ENCODE measurements at places on chromosomes 16 and 17.

- peaks cover 1% of the 10 kb centered on the region for H3K27me3 ChIP-seq
- H3K4me3 ChIP-seq, result no peak overlapping the region
- no peak overlapping the region for H3K27ac ChIP-seq
- H3K4me1 ChIP-seq, result peaks cover 9% of the 10 kb centered on the region
- no peak for DNase-seq
These were observed 198.4 kb upstream of the SOX9 start for GRCh38 chr17:71922439-71922838.

GRCh38 chr17:7004398-7005253, 7.8 kb upstream of the RNASEK start:
- no peaks in the 10 kb centered on the region for H3K4me1 ChIP-seq
- H3K36me3 ChIP-seq, result peaks cover 26% of the 10 kb centered on the region
- no peak overlapping the region for H3K4me3 ChIP-seq
- peak; percentile 59 for DNase-seq

DNA sequence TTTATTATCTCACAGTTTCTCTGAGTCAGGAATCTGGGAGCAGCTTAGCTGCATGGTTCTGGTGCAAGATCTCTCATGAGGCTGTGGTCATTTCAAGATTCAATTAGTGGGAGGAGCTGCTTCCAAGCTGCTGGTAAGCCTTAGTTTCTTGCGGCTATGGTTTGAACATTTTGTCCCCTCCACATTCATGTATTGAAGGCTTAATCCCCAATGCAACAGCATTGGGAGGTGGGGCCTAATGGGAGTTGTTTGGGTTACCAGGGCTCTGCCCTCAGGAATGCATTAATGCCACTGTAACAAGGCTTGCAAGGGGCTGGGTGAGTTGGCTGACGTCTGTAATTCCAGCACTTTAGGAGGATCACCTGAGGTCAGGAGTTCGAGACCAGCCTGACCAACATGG, 272.9 kb downstream of the UTP18 start:
- H3K36me3 ChIP-seq, result no peaks in the 10 kb centered on the region
- H3K27me3 ChIP-seq, result no peaks in the 10 kb centered on the region
- H3K27ac ChIP-seq, result no peak overlapping the region
- DNase-seq, result no peak
- H3K4me1 ChIP-seq, result peaks cover 3% of the 10 kb centered on the region

DNA sequence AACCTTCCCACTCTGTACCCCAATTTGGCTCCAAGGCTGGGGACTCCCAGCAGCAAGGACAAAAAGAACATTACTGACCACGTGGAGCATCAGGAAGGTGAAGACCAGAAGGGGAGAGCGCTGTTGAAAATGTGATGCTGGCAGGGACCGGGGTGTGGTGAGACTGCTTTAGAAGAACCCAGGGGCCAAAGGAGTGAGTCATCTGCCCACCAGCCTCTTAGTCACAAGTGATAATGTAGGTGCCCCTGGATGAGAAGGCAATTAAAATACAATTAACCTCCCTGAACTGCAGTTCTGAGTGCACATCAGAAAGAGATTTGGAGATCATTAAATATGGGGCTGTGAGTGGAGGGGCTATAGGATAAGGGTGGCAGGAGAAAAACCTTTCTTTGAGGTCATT, 366.6 kb upstream of the CCL2 start:
- no peak for DNase-seq
- no peaks in the 10 kb centered on the region for H3K27me3 ChIP-seq
- no peak overlapping the region for H3K4me3 ChIP-seq
- no peaks in the 10 kb centered on the region for H3K36me3 ChIP-seq
- H3K4me1 ChIP-seq, result peaks cover 2% of the 10 kb centered on the region
- no peak overlapping the region for H3K27ac ChIP-seq

DNA sequence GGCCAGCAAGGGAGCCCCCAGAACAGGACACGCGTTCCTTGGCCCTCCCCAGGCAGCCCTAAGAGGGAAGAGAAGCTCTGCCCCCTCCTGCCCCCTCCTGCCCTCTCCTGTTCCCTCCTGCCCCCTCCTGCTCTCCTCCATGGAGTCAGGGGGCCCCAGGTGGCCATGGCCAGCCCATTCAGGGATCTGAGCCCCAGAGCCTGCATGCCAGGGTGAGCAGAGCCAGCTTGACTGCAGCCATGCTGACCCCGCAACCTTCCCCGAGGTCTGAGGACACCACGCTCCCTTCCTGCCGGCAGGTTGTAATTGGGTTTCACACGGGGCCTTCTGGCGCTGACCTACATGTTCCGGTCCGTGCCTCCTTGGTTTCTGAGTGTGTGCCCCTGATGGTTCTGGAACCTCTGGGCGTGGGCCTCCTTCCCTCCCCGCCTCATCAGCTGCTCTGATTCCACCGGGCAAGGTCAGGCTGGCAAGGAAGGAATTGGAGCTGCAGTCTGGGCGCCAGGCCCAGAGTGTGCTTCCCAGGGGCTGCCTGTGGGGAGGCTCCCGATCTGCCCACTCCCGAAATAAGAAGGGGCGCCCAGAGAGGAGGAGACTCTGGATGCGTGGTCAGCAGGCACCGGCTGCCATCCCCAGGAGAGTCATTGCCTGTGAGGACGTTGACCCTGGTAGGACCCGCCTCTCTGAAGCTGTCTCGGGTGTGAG, 23.7 kb upstream of the NPTX1 start:
- no peak overlapping the region for H3K4me3 ChIP-seq
- DNase-seq, result no peak
- H3K27ac ChIP-seq, result no peak overlapping the region
- H3K4me1 ChIP-seq, result no peaks in the 10 kb centered on the region
- H3K36me3 ChIP-seq, result peaks cover 4% of the 10 kb centered on the region
- H3K27me3 ChIP-seq, result peaks cover 10% of the 10 kb centered on the region

- no peaks in the 10 kb centered on the region for H3K4me1 ChIP-seq
- H3K27me3 ChIP-seq, result peaks cover 1% of the 10 kb centered on the region
- no peak overlapping the region for H3K4me3 ChIP-seq
- H3K36me3 ChIP-seq, result peaks cover 8% of the 10 kb centered on the region
- no peak for DNase-seq
These were observed 8.4 kb upstream of the GAA start for GRCh38 chr17:80092959-80093358.

DNA sequence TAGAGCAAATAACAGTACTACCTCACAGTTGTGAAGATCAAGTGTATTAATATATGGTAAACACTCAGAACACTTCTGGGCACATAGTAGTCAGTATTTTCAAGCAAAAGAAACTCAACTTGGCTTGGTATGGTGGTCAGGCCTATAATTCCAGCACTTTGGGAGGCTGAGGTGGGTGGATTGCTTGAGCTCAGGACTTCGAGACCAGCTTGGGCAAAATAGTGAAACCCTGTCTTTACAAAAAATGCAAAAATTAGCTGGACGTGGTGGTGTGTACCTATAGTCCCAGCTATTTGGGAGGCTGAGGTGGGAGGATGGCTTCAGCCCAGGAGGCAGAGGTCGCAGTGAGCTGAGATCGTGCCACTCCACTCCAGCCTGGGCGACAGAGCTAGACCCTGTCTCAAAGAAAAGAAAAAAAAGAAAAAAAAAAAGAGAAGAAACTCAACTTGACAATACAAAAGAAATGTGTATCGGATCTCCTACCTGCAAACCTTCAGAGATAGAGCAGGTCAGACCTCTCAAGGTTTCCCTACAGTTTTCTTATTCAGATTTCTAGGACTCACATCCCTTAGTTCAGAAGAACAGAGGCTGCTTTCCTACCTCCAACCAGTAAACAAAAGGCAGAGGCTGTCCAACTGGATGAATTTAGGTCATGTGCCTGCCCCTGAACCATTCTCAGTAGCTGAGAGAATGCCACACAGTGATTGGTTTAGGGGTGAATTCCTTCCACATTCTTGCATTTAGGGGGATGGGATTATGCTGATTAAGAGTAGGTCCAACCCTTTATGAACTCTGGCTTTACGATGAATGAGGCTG, 1.7 kb upstream of the KPNA2 start:
- H3K4me3 ChIP-seq, result no peak overlapping the region
- peak; percentile 42 for DNase-seq
- H3K27me3 ChIP-seq, result peaks cover 3% of the 10 kb centered on the region
- H3K36me3 ChIP-seq, result peaks cover 9% of the 10 kb centered on the region
- H3K4me1 ChIP-seq, result peaks cover 9% of the 10 kb centered on the region

DNA sequence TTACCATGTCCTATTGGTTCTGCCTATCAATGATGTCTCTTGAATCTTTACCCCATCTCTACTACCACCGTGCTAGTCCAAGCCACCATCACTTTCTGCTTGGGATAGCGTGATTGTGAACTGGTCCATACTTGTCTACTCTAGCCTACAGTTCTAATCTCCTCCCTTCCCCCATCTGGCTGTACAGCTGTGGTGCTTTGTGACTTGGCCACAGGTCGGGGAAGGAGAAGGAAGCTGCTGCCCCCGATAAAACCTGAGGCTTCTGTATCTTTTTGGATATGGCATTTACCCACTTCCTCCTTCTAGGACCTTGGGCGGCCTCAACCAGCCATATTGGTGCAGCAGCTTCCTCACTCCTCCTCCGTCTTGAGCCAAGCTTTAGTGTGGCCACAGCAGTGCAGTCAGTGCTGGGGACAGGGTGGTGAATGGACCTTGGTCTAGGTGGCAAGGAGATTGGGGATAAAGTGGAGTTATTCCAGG, 314 bp upstream of the ITGA2B start:
- H3K4me1 ChIP-seq, result peaks cover 17% of the 10 kb centered on the region
- no peak overlapping the region for H3K27ac ChIP-seq
- H3K36me3 ChIP-seq, result peaks cover 9% of the 10 kb centered on the region
- H3K4me3 ChIP-seq, result no peak overlapping the region
- peaks cover 8% of the 10 kb centered on the region for H3K27me3 ChIP-seq

DNA sequence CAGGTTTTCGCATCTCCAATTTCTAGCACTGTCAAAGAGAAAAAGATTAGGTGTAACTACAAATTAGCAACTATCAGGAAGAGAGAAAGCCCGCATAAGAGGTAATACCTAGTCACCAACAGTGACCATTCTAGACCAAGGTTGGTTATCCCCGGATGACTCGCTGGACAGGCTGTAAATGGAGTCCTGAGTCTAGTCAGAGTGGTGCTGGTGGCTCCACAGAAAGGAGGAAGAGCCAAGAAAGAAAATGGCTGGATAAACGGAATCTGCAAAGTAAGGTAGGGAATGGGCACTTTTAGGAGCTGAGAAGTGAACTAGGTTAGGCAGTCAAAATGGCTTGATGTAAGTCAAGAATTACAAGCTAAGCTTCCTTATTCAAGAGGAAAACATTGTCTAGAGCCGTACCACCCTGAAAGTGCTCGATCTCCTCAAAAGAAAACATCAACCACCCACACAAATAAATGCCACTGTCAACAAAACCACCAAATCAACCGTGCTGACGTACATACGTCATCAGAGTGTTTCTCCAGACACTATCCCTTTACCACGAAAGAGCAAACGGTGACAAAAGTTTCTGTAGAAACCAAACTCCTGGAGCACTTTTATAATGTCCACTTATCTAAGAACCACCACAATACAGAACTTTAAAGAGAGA, 2.2 kb downstream of the GSPT1 start:
- H3K36me3 ChIP-seq, result peaks cover 6% of the 10 kb centered on the region
- DNase-seq, result no peak
- peaks cover 8% of the 10 kb centered on the region for H3K27me3 ChIP-seq
- H3K4me3 ChIP-seq, result peak overlapping the region; percentile 98
- peaks cover 21% of the 10 kb centered on the region for H3K4me1 ChIP-seq
- H3K27ac ChIP-seq, result no peak overlapping the region

- H3K27ac ChIP-seq, result no peak overlapping the region
- peak; percentile 22 for DNase-seq
- H3K27me3 ChIP-seq, result peaks cover 6% of the 10 kb centered on the region
These were observed 3.7 kb upstream of the HSD17B2 start for GRCh38 chr16:82031116-82032084.

GRCh38 chr16:23712976-23713375, at the start of gene ERN2:
Gene ERN2 (minus strand): TSS chr16:23713222. CDS start chr16:23713187, 35 bp downstream.
- no peak within 1 kb of the TSS for H3K27ac ChIP-seq
- H3K36me3 ChIP-seq, result peaks cover 10% of the 10 kb centered on the region
- no peak for DNase-seq
- no peak within 1 kb of the TSS for H3K4me3 ChIP-seq
- H3K4me1 ChIP-seq, result no peaks in the 10 kb centered on the region
- no peaks in the 10 kb centered on the region for H3K27me3 ChIP-seq

- no peak for DNase-seq
- peak overlapping the region; percentile 75 for H3K27ac ChIP-seq
- H3K4me1 ChIP-seq, result peaks cover 65% of the 10 kb centered on the region
- peak overlapping the region; percentile 21 for H3K4me3 ChIP-seq
- H3K27me3 ChIP-seq, result peaks cover 30% of the 10 kb centered on the region
These were observed 294.7 kb downstream of the SEC14L1 start for GRCh38 chr17:77435272-77436057.

DNA sequence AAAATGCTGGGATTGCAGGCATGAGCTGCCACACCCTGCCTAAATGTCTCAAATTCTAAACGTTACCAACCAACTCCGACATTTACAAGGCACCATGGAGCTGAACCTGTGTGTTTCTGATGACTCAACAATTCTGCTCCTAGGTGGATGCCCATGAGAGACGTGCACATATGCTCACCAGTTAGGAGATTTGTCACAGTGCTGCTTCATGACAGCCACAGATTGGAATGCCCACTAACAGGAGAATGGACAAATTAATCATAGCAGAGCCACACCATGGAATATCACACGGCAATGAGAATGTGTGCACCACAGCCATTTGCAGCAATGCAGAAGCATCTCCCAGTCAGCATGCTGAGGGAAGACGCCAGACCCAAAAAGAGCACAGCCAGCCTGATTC, 8.0 kb upstream of the KCNG4 start:
- H3K4me1 ChIP-seq, result no peaks in the 10 kb centered on the region
- H3K4me3 ChIP-seq, result no peak overlapping the region
- DNase-seq, result no peak
- H3K27ac ChIP-seq, result no peak overlapping the region
- H3K27me3 ChIP-seq, result no peaks in the 10 kb centered on the region

GRCh38 chr16:84350685-84351400, 17.5 kb upstream of the ATP2C2 start:
- no peak overlapping the region for H3K4me3 ChIP-seq
- no peaks in the 10 kb centered on the region for H3K36me3 ChIP-seq
- no peaks in the 10 kb centered on the region for H3K4me1 ChIP-seq
- H3K27me3 ChIP-seq, result no peaks in the 10 kb centered on the region
- no peak overlapping the region for H3K27ac ChIP-seq

- DNase-seq, result no peak
- peaks cover 44% of the 10 kb centered on the region for H3K36me3 ChIP-seq
- peaks cover 6% of the 10 kb centered on the region for H3K27me3 ChIP-seq
- H3K27ac ChIP-seq, result peak overlapping the region; percentile 83
- H3K4me3 ChIP-seq, result peak overlapping the region; percentile 74
- peaks cover 2% of the 10 kb centered on the region for H3K4me1 ChIP-seq
These were observed 33.9 kb upstream of the CLEC18B start for GRCh38 chr16:74455213-74455612.

DNA sequence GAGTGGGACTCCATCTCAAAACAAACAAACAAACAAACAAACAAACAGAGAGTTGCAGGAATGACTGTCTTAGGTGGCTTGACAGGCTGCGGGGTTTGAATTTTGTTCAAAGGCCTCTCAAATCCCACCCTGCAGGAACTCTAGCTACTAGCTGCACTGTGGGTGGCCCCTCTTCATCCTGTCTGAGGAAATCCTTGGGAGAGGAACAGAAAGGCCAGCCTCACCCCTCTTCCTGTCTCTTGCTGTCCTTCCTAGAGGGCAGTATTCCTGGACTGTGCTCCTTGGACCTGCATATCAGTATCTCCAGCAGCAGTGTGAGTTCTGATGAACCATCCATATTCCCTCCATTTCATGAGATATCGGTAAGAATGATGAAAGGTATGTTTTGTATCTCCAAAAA, 2.0 kb upstream of the CCDC92B start:
- H3K4me1 ChIP-seq, result peaks cover 15% of the 10 kb centered on the region
- DNase-seq, result peak; percentile 13
- no peaks in the 10 kb centered on the region for H3K36me3 ChIP-seq
- H3K27me3 ChIP-seq, result peaks cover 3% of the 10 kb centered on the region
- H3K4me3 ChIP-seq, result no peak overlapping the region
- H3K27ac ChIP-seq, result no peak overlapping the region
